Left renal pelvis (tissue), 4 donors: ENCODE measurements at places on chromosomes 6 and 20.

- no peak for DNase-seq
Observed at GRCh38 chr6:150517175-150517574, 82.5 kb upstream of the PLEKHG1 start.

GRCh38 chr20:34074101-34074760, 37.8 kb downstream of the EIF2S2 start:
- DNase-seq: no peak

GRCh38 chr6:71345476-71346333, 57.1 kb downstream of the OGFRL1 start:
- DNase-seq: no peak

GRCh38 chr6:106538145-106538544, 91.2 kb downstream of the RTN4IP1 start:
- DNase-seq: no peak

- no peak for DNase-seq
Observed at GRCh38 chr20:63330940-63331339, 30.2 kb downstream of the CHRNA4 start.

- DNase-seq: no peak
Observed at GRCh38 chr6:151096255-151096612, 143.5 kb upstream of the AKAP12 start.

GRCh38 chr6:125182237-125183008, 28.9 kb downstream of the TPD52L1 start:
- no peak for DNase-seq

DNA sequence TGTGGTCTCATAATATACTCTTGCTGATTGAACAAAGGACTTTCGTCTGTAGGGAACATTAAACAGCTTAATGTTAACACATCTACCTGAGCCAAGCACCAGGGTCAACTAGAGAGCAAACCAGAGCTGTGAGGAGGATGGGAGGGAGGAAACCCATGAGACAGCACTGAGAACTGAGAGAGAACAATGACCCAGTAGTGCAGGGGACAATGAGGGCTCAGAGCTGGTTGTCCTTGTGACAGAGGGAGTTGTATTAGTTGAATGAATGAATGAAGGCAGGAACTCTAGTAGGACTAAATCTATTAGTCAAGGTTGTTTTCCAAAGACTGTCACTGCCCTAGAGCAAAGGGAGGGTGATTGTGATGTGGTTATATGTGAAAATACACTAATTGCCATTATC, 28.2 kb upstream of the GSTA4 start:
- DNase-seq: no peak

DNA sequence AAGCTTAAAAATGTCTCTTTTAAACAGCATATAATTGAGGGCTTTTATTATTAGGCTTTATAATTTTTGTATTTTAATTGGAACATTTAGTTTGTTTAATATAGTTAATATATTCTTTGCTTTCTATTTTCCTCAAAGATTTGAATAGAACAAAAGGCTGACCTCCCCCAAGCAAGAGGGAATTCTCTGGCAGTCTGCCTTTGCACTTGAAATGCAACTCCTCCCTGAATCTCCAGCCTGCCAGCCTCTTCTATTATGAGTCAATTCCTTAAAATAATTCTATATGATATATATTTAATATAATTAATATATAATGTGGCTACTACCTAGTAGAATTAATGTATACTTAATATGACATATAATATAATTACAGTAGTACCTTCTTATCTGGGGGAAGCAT, 69.2 kb downstream of the PTPRA start:
- DNase-seq: no peak

- no peak for DNase-seq
Observed at GRCh38 chr20:4821590-4821989, 99.9 kb downstream of the PRND start.

GRCh38 chr6:49582529-49582928, 32.1 kb downstream of the C6orf141 start:
- no peak for DNase-seq

DNA sequence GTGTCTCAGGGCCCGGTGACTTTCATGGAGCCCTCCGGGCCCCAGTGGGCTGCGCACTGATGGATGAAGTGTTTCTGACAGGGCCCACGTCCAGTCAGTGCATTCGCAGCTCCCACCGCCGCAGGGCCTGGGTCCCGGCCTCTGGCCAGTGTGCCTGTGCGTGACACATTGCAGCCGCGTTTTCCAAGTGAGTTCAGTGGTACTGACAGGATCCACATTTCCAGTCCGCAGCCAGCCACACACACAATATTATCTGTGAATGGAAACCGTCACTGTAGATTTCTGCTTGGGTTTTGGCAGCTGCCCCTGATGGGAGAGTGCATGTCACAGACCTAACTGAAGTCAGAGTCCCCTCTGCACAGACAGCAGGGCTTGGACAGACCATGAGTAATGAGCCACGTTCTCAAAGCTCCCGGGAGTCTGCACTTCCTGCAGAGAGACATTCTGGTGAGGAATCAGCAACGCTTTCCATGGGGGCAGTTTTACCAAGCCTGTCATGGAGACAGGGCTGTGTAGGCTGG, 171.4 kb downstream of the MYLK4 start:
- no peak for DNase-seq

GRCh38 chr6:147071776-147072175, 132.4 kb upstream of the STXBP5 start:
- DNase-seq: no peak

DNA sequence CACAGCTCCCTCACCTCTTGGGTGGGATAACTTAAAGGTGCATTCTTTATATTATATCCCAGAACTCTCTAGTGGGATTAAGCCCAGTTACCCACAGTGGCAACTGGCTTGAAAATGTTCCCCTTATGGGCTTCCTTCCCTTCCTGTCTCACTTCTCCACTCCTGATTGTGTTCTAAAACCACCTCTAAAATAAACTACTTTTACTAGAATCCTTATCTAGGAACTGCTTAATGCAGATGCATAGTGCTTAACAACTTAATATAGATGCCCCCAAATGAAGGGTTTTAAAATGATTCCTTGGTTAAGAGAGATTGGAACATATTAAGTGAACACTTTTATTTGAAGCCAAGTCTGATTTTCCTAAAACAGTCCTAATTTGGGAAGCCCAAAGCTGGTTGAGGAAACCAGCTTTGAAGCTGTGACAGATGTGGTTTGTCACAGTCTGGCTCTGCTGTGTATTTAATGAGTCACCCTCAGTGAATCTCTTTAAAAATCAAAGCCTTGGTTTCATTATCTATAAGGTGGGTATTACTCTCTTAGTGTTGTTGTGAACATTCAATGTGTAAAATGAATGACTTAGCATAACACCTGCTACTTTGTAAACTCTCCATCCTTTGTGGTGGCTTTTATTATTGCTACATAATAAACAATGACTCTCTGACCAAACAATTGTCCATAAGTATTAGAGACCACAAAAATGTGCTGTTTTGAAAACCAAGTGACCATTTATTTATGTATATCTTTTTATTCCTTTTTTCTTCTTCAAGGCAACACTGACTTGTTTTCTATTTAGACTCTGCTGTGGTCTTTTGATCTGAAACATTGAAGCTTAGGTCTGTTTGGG, 24.4 kb downstream of the PLCB1 start:
- no peak for DNase-seq

DNA sequence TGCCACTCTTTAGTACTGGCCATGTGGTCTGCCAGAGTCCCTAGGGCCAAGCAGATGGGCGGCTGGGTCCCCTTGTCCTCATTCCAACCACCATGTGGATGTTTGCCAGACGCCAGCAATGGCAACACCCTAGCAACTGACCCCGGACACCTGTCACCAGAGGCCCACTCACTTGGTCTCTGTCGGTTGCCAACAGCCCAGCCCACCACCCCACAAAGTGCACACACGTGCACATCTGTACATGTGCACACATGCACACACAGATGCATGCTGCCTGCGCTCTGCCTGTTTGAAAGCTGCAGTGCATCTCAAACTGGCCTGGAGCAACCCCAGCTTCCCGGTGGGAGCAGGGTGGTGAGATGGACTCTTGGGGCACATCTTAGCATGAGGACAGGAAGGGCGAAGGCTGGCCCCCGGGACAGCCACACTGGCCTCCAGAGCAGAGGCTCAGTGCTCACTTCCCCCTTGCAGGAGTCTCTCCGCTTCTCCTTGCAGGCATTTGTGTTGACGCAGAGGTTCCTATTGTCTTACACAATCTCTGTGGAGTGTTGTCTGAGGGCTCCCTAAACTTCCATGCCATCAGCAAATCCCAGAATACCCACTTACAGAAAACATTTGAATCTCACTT, 54.0 kb downstream of the PSMG4 start:
- no peak for DNase-seq

GRCh38 chr6:160029525-160029924, 60.6 kb downstream of the IGF2R start:
- no peak for DNase-seq

GRCh38 chr6:170366248-170366960, 59.8 kb downstream of the FAM120B start:
- no peak for DNase-seq

DNA sequence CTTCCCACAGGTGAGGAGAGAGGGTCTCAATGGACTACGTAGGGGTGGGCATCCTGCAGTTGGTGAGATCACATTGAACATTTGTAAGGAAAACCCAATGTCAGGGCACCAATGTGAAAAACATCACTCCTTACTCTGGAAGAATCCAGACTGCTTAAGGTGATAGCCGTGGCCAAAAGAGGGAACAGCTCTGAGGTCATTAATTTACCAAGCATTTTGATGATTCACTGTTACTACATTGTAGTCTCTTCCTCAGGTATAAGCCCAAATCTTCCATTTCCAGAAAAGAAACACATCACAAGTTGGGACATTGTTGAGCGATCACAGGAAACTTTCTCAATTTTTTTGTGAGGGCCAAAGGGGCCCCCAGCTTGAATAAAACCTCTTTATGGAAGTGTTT, 61.1 kb upstream of the SPTLC3 start:
- DNase-seq: no peak

- peak; percentile 79 for DNase-seq
Observed at GRCh38 chr20:32456869-32457478, 98.8 kb downstream of the ASXL1 start.

GRCh38 chr6:139392794-139393193, 18.3 kb upstream of the CITED2 start:
- no peak for DNase-seq

- no peak for DNase-seq
Observed at GRCh38 chr6:37130704-37131103, 39.2 kb upstream of the PIM1 start.

DNA sequence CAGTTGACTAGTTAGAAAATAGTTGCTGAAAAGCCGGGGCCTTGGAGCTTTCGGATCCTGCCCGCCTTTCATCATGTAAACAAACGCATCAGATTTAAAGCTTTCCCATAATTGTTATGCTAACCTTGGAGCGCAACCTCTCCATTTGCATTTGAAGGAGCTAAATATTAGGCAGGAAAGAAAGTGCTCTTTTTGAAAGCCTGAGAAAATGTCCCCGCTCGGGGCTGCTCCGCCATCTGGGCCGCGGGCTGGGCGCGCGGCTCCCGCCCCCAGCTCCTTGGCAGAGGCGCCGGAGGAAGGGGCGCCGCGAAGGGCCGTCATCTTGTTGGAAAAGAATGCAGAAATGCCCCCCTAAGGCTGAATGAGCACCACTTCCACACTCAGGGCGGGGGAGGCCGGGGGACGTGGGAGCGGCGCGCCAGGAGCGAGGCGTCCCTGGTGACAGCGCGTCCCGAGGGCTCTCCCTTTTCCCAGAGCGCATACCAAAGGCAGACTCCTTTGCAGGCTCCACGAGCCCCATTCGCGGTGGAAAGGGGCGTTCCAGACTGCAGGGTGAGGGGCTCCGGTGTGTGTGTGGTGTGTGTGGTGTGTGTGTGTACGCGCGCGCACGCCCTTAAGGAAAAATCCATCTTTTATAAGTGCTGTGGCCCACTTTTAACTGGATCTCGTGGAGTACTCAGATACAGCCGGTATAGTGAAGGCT, 145.6 kb upstream of the ID4 start:
- peak; percentile 40 for DNase-seq

DNA sequence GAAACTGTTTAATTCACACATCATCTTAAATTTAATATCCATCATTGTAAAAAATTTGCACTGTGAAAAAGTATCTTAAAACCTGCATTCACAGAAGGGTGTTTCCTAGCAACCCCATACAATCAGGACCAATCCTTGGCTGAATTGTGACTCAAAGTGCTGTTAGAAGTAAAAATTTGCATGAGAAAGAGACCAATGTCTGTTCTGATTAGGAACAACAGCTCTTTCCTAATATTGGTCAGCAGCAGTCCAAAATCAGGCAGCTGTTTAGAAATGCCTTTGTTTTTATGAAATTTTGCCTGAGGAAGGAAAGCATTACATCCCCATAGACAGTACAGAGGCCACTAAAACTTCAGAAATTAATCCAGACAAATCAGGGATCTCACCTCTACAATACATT, 987.0 kb downstream of the HACE1 start:
- no peak for DNase-seq

- DNase-seq: no peak
Observed at GRCh38 chr6:16103722-16104121, 25.2 kb upstream of the MYLIP start.

- DNase-seq: no peak
Observed at GRCh38 chr6:132085731-132086130, 134.6 kb upstream of the CCN2 start.

DNA sequence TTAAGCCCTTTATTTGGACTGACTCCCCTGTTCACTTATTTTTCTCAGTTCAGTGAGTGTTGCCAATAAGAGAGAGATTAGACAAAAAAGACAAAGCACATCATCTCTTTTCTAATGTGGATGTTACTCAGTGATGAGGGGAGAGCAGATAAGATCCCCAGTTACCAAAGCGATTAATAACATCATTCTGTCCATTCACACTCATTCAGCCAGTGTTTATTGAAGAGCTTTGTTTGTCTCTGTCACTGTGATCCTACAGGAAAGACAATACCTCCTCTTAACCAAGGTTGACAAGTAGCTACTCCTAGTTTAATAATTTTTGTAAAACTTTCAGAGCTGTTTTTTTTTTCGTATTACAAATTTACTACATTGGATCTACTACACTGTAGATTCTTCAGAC, 163.0 kb downstream of the EYA4 start:
- DNase-seq: no peak

- no peak for DNase-seq
Observed at GRCh38 chr6:157798851-157799250, 24.2 kb upstream of the SNX9 start.
